ENCODE measurements at places on chromosomes 2 and 18. TPM values are rescaled to one million over a fixed set of nuclear protein-coding genes. Genes with fewer than 3 reads are reported as not detected.

DNA sequence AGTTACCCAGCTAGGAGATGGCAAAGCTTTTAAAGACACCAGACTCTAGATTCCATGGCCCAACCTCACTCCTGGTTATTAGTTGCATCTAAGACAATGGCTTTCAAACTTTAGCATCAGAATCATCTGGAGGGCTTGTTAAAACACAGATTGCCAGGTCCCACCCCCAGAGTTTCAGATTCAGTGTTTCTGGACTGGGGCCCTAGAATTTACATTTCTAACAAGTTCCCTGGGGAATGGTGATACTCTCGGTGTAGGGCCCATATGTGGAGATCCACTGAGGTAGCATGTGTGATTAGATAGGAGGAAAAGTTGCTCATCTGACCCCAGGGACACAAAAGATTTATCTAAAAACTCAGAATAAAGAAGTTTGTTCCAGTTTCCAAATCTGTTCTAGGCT, 14.5 kb upstream of the TTR start:
- H3K4me1 ChIP-seq, result no peaks in the 10 kb centered on the region
- H3K36me3 ChIP-seq, result no peaks in the 10 kb centered on the region
- H3K27ac ChIP-seq, result no peak overlapping the region
- H3K27me3 ChIP-seq, result no peaks in the 10 kb centered on the region
- no peak for DNase-seq
- no peak overlapping the region for H3K4me3 ChIP-seq

- H3K27ac ChIP-seq, result no peak overlapping the region
- H3K4me1 ChIP-seq, result peaks cover 20% of the 10 kb centered on the region
- H3K4me3 ChIP-seq, result no peak overlapping the region
- no peaks in the 10 kb centered on the region for H3K36me3 ChIP-seq
- peaks cover 45% of the 10 kb centered on the region for H3K27me3 ChIP-seq
Observed at GRCh38 chr2:219001577-219002394, 8.6 kb upstream of the CRYBA2 start.

- no peaks in the 10 kb centered on the region for H3K36me3 ChIP-seq
- H3K27ac ChIP-seq, result no peak overlapping the region
- no peak for DNase-seq
- H3K4me1 ChIP-seq, result no peaks in the 10 kb centered on the region
- H3K4me3 ChIP-seq, result no peak overlapping the region
- H3K27me3 ChIP-seq, result no peaks in the 10 kb centered on the region
Observed at GRCh38 chr2:56654936-56655335, 471.1 kb downstream of the CCDC85A start.

- H3K36me3 ChIP-seq, result no peaks in the 10 kb centered on the region
- no peak overlapping the region for H3K4me3 ChIP-seq
- peaks cover under 1% of the 10 kb centered on the region for H3K4me1 ChIP-seq
- H3K27ac ChIP-seq, result no peak overlapping the region
Observed at GRCh38 chr18:13597068-13597467, 129.3 kb downstream of the FAM210A start.

DNA sequence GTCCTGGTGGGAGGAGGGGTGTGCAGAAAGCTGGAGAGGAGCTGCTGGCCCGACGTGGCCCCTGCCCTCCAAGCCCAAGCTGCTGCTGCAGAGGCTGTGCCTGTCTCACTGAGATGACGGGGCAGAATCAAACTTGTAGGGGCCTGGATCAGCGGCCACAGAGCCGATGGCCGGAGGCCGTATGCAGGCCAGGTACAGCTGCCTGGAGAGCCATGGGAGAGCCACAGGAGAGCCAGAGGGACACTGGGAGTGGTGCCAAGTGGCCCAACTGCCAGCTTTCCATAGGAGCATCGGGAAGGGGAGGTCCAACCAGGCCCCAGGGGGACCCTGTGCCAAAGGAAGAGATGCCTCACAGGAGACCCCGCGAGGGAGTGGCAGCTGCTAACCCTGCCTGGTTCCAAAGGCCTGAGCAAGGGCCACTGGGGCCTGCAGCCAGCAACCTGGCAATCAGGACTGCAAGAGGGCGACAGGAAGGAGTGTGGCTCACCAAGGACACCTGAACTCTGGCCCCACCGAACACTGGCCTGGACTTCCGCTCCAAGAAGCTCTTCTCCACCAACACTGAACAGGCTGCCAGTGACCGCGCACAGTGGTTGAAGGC, 70.7 kb downstream of the HDAC4 start:
- H3K27ac ChIP-seq, result peak overlapping the region; percentile 96
- H3K36me3 ChIP-seq, result no peaks in the 10 kb centered on the region
- no peak overlapping the region for H3K4me3 ChIP-seq
- DNase-seq, result peak; percentile 71

GRCh38 chr2:138700716-138701115, 79.5 kb downstream of the NXPH2 start:
- H3K36me3 ChIP-seq, result no peaks in the 10 kb centered on the region
- no peak overlapping the region for H3K4me3 ChIP-seq
- no peaks in the 10 kb centered on the region for H3K27me3 ChIP-seq
- no peak for DNase-seq

DNA sequence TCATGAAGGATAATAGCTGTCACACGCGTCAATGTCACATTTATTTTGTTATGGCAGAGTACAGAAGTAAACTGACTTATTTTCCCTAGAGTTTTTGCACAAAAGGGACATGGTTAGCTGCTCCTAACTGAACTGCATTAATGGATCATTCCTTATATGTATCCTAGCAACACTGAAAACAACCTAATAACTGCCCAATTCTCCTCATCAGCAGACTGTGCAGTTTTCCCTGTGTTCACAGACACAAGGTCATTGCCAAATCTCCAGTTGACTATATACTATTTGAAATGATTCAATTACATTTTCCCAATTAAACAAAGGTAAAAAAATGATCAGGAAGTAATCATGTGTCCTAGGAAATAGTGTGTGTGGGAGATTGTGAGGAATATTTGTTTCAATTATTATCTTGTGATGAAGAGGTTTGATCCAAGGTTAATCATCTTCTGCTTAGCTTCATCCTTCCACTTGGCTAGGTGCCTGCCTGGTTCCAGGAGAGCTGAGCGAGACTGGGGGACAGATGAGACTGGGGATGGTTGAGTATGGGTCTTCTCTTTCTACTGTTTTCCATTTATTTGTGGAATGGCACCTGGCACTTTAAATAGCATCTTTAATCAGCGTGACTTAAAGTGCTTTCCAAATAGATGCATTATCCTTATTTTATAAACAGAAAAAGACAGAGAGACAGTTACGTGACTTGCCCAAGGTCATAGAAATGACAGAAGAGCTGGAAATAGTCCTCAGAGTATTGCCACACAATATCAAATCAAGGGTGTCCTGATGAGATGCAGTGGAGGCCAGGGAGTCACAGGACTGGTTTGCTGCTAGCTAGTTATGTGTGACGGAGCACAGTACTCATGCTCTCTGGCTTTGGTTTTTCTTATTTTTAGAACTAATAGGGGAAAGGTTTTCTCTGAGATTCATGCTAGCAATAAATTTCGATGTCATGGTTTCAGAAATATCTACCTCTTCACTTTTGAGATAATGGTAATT, 335.6 kb downstream of the PIK3C3 start:
- H3K4me1 ChIP-seq, result no peaks in the 10 kb centered on the region
- H3K36me3 ChIP-seq, result no peaks in the 10 kb centered on the region
- H3K27ac ChIP-seq, result no peak overlapping the region
- DNase-seq, result peak; percentile 55

DNA sequence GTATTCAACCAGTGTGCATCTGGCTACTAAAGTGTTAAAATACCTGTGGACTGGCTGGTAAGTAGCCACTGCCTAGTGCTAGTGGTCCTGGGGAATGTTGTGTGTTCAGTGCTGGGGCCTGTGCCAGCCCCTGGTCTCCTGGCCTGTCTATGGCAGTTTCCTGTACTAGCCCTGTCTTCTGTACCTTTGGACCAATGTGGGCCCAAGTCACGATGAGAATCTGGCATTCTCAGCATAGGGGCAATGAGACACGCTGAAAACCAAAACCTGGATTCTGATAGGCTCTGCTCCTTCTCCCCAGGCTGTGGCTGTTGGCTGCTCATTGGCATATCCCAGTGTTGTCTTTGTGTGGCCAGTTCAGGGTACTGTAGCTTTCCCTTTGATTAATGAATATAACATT, 170.4 kb downstream of the PTPRM start:
- H3K27ac ChIP-seq, result no peak overlapping the region
- H3K36me3 ChIP-seq, result no peaks in the 10 kb centered on the region
- no peaks in the 10 kb centered on the region for H3K4me1 ChIP-seq
- no peaks in the 10 kb centered on the region for H3K27me3 ChIP-seq

- H3K27ac ChIP-seq, result no peak overlapping the region
- H3K36me3 ChIP-seq, result no peaks in the 10 kb centered on the region
- DNase-seq, result no peak
- H3K4me1 ChIP-seq, result peaks cover 10% of the 10 kb centered on the region
Observed at GRCh38 chr18:5311301-5311989, 15.9 kb upstream of the ZBTB14 start.

GRCh38 chr2:14554849-14555545, 77.5 kb upstream of the LRATD1 start:
- H3K27me3 ChIP-seq, result no peaks in the 10 kb centered on the region
- H3K4me3 ChIP-seq, result no peak overlapping the region
- no peaks in the 10 kb centered on the region for H3K4me1 ChIP-seq
- no peak for DNase-seq

DNA sequence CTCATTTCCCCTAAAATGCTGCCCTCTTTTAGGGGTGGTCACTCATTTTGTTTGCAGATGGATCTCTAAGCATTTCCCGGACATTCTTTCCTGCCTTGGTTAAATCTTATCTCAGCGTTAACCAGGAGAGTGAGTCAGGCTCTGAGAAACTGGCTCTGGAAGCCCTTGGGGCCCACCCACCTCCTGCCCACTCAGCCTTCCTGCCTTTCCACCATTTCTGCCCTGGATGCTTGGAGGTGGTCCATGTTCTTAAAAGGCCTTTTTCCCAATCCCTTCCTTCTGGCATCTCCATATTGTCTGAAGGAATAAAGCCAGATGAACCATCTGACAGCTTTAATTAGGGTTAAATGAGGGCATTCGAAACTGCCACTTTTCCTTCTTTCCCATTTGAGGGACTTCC, 9.5 kb downstream of the HK2 start:
- H3K36me3 ChIP-seq, result no peaks in the 10 kb centered on the region
- no peak overlapping the region for H3K27ac ChIP-seq
- DNase-seq, result no peak
- no peaks in the 10 kb centered on the region for H3K27me3 ChIP-seq
- H3K4me1 ChIP-seq, result peaks cover 13% of the 10 kb centered on the region
- no peak overlapping the region for H3K4me3 ChIP-seq

GRCh38 chr2:767440-767839, 90.2 kb upstream of the TMEM18 start:
- no peaks in the 10 kb centered on the region for H3K36me3 ChIP-seq
- H3K4me3 ChIP-seq, result no peak overlapping the region
- H3K27me3 ChIP-seq, result no peaks in the 10 kb centered on the region

DNA sequence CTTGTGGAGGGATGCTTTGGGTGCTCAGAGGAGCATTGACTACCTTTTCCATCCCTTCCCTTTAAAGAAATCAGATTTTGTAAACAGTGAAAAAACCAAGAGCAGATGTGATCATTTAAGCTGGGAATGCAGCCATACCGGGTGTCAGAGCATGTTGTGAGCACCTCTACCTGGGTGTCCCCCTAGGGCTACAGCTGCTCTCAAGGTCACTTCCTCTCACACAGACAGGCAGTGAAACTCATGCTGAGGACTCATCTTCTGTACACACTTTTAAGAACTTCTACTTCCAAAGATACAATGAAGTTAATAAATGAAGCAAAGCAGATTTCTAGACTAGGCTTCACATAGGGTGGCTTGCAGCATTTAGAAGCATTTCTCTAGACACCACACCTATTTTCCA, 48.4 kb upstream of the FRZB start:
- no peaks in the 10 kb centered on the region for H3K4me1 ChIP-seq
- no peak overlapping the region for H3K4me3 ChIP-seq
- H3K27me3 ChIP-seq, result no peaks in the 10 kb centered on the region
- no peaks in the 10 kb centered on the region for H3K36me3 ChIP-seq

- no peak for DNase-seq
- no peaks in the 10 kb centered on the region for H3K36me3 ChIP-seq
- no peaks in the 10 kb centered on the region for H3K27me3 ChIP-seq
Observed at GRCh38 chr2:46591562-46591961, 112.2 kb downstream of the TMEM247 start.

GRCh38 chr18:78768221-78768620, 211.4 kb upstream of the SALL3 start:
- H3K27ac ChIP-seq, result no peak overlapping the region
- no peak for DNase-seq
- no peaks in the 10 kb centered on the region for H3K36me3 ChIP-seq
- no peak overlapping the region for H3K4me3 ChIP-seq
- no peaks in the 10 kb centered on the region for H3K27me3 ChIP-seq

DNA sequence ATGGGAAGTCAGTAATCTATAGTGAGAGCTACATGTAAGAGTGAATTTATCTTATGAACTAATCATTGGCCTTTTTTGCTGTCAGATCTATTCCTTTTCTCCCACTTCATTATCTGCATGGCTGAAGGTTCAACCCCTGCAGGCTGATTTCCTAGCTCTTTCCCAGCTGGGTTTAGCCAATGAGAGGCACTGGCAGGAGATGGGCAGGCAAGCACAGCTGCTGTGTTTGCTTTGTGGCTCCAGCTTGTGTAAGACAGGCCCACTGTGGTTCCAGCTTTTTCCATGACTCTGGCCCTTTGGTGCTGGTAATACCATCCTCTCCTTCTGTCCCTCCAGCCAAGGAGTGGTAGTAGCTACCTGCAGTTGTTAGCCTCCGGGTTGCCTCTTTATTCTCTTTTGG, 248.8 kb downstream of the PLCL1 start:
- H3K4me3 ChIP-seq, result no peak overlapping the region
- DNase-seq, result no peak
- H3K27me3 ChIP-seq, result no peaks in the 10 kb centered on the region
- no peaks in the 10 kb centered on the region for H3K36me3 ChIP-seq

- H3K27ac ChIP-seq, result no peak overlapping the region
- H3K36me3 ChIP-seq, result no peaks in the 10 kb centered on the region
- H3K27me3 ChIP-seq, result no peaks in the 10 kb centered on the region
Observed at GRCh38 chr2:64336171-64336570, 117.8 kb upstream of the LGALSL start.

GRCh38 chr18:50527636-50528307, 32.1 kb upstream of the MAPK4 start:
- no peak overlapping the region for H3K4me3 ChIP-seq
- H3K27ac ChIP-seq, result no peak overlapping the region
- no peaks in the 10 kb centered on the region for H3K4me1 ChIP-seq
- no peaks in the 10 kb centered on the region for H3K36me3 ChIP-seq

- H3K4me3 ChIP-seq, result no peak overlapping the region
- no peaks in the 10 kb centered on the region for H3K4me1 ChIP-seq
- H3K27me3 ChIP-seq, result no peaks in the 10 kb centered on the region
- H3K27ac ChIP-seq, result no peak overlapping the region
- DNase-seq, result no peak
- no peaks in the 10 kb centered on the region for H3K36me3 ChIP-seq
Observed at GRCh38 chr2:217231212-217231611, 371.3 kb upstream of the TNP1 start.

GRCh38 chr2:50098242-50098641, 933.7 kb downstream of the NRXN1 start:
- no peak overlapping the region for H3K27ac ChIP-seq
- H3K36me3 ChIP-seq, result no peaks in the 10 kb centered on the region
- H3K4me1 ChIP-seq, result no peaks in the 10 kb centered on the region
- no peaks in the 10 kb centered on the region for H3K27me3 ChIP-seq
- no peak overlapping the region for H3K4me3 ChIP-seq

The HES6 gene
- polyA plus RNA-seq, result 7.4 TPM

The CYP27C1 gene
- polyA plus RNA-seq, result 0.97 TPM

The BCL11A gene
- 7.6 TPM for polyA plus RNA-seq

The WDR43 gene
- 56.8 TPM for polyA plus RNA-seq

The ABCB11 gene
- 0.13 TPM for polyA plus RNA-seq

The PNO1 gene
- polyA plus RNA-seq, result 6.0 TPM

The ASXL3 gene
- polyA plus RNA-seq, result 0.15 TPM

The SFXN5 gene
- 12.2 TPM for polyA plus RNA-seq

The GPR155 gene
- 3.9 TPM for polyA plus RNA-seq

The RIT2 gene
- polyA plus RNA-seq, result 0.99 TPM

The SRD5A2 gene
- polyA plus RNA-seq, result 0.03 TPM

The ASAP2 gene
- polyA plus RNA-seq, result 7.8 TPM

The TM4SF20 gene
- polyA plus RNA-seq, result not detected

The IL36A gene
- not detected for polyA plus RNA-seq
